ENCODE measurements at places on chromosomes 4 and X.

GRCh38 chrX:107565931-107566603 lies 62.2 kb upstream of the PRPS1 start:
- no peak for DNase-seq

DNA sequence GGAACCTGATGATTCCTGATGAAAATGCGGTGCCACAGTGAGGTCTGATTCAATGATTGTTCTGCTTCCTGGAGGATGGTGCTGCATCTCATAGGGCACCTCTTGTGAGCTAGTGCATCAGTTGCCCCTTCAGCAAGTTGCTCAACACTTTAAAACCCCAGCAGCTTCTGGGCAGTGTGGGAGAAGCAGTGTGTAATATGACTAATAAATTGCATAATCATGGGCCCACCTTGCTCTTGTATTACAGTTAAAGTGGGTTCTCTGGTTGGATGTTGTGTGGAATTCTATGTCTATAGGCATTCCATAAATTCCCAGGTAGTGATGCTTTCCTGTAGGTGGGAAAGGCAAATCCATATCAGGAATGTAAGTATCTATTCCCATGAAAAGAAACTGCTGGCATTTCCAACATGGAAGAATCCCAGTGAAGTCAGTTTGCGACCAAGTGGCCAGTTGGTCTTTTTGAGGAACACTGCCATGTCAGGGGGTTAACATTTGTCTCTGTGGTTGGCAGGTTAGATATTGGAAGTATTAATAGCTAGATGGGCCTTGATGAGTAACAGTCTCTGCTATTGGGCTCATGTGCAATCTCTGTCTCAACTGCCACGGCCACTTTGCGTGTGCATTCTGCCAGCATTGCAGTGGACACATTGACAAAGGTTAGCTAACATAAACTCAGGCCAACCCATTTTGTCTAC lies 121.1 kb upstream of the OTUD4 start:
- no peak for DNase-seq

GRCh38 chrX:29066516-29066915 lies 479.3 kb downstream of the IL1RAPL1 start:
- no peak for DNase-seq

- DNase-seq, result no peak
Observed at GRCh38 chr4:9916346-9916745, 105.0 kb downstream of the SLC2A9 start.

- peak; percentile 62 for DNase-seq
Observed at GRCh38 chrX:56978172-56978571, 17.2 kb downstream of the SPIN3 start.

- no peak for DNase-seq
Observed at GRCh38 chrX:93585661-93586060, 87.7 kb downstream of the NAP1L3 start.

GRCh38 chrX:35890699-35891098 lies 28.8 kb upstream of the CFAP47 start:
- no peak for DNase-seq

DNA sequence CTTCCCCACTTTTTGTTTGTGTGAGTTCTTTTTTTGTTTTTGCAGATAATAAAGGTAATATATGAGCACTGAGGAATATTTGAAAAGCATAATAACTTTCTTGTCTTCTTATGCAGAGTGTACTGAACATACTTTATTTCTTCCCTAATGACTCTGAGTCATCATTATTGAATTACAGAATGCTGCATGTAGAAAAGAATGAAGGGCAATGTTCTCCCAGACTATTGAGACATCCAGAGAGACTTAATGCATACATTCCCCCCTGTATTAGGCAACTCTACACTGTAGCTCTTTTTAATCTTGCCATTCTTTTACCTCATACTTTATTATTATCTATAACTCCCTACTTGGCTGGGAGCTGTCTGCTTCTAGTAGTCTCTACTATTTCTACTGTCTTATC lies 240.5 kb upstream of the ANKRD50 start:
- DNase-seq, result no peak

- no peak for DNase-seq
Observed at GRCh38 chrX:68647156-68647957, at the start of gene STARD8. Gene STARD8 (plus strand): TSS chrX:68647666. CDS start chrX:68647883, 217 bp downstream.

- DNase-seq, result no peak
Observed at GRCh38 chrX:152137771-152138387, 498 bp downstream of the MAGEA10 start.

DNA sequence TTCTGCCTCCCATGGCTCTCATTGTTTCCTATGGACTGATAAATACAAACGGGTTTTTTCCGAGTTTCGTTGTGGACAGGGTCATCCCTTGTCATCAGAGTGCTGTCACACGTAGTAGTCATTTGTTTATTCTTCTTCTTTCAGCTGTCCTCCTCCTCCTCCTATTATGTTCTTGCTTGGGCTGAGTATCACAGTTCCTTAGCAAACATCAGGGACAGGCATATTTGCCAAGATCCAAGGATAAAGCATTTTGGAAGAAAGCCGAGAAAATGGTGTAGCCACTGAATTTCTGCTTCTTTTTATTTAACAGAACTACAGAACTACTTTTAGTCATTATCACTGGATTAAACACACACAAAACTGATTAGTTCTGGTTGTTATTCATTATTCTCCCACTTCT lies 167.9 kb downstream of the MAML3 start:
- no peak for DNase-seq

DNA sequence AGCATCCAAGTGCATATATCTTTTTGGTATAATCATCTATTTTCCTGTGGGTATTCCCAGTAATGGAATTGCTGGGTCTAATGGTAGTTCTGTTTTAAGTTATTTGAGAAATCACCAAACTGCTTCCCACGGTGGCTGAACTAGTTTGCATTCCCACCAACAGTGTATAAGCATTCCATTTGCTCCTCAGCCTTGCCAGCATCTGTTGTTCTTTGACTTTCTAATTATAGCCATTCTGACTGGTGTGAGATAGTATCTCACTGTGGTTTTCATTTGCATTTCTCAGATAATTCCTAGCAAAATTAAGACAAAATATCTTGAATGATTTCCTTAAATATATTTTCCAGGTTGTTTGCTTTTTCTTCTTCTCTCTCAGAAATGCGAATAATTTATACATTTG lies 341.1 kb downstream of the GBA3 start:
- DNase-seq, result no peak

DNA sequence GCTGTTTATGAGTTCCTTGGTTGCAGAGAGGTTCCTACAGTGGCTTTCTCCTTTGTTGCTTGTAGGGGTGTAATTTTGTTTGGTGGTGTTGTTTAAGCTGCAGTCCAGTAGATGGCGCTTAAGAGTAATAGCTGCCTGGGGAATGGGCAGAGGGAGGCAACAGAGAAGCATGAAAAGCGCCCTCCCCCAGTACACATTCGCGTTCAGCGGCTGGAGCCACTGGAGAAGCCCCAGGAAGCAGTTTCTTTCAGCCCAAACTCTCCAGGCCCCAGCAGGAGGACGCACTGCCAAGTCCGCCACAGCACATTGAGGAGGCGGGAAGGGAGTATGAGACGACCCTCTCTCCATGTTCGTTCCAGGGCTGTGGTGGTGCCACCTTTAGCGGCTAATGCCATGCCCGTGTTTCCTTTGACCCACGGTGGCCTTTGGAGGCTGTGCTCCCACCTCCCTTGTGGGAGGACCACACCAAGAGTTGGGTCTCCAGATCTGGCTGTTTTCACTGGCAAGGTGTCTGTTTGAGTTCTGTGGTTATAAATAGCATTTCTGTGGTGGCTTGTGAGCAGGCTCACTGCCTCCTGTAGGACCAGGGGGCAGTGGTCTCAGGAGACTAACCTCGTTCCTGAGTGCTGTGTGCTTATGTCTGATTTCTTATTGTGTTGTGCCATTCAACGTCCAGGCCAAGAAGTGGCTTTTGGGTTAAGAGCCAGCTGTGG lies 252.3 kb downstream of the ARHGAP10 start:
- no peak for DNase-seq

GRCh38 chrX:362937-363620 lies 23.6 kb downstream of the PPP2R3B start:
- DNase-seq, result no peak

DNA sequence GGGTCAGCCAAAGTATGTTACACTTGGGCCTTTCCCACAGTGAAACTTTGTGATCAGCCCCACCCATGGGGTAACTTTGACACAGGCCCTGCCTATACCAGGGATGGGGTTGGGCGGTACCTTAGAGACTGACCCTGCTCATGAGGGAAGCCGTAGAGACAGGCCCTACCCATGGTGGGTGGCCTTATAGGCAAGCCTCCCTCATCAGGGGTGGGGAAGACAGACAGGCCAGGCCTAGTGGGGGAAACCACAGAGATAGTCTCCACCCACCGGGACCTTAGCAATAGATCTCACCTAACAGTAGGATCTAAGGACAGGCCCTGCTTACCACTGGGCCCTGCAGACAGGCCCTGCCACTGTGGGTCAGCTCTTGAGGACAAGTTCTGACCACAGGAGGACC lies 6.8 kb downstream of the PLP2 start:
- DNase-seq, result no peak

- peak; percentile 74 for DNase-seq
Observed at GRCh38 chr4:7124689-7125442, 57.0 kb upstream of the GRPEL1 start.

DNA sequence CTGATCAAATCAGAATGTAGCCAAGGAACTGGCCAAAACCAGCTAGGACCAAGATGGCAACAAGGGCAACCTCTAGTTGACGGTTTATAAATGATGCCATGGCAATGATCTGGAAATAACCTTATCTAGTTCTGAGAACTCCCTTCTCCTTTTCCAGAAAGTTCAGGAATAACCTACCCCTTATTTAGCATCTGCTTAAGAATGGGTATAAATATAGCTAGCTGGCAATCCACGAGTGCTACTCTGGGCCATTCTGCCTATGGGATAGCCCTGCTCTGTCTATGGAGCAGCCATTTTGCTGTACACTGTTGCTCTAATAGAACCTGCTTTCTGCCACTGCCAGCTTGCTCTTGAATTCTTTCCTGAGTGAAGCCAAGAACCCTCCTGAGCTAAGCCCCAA lies 184.4 kb upstream of the TBC1D9 start:
- no peak for DNase-seq

GRCh38 chr4:55216863-55217635 lies 91.7 kb upstream of the KDR start:
- DNase-seq, result no peak

DNA sequence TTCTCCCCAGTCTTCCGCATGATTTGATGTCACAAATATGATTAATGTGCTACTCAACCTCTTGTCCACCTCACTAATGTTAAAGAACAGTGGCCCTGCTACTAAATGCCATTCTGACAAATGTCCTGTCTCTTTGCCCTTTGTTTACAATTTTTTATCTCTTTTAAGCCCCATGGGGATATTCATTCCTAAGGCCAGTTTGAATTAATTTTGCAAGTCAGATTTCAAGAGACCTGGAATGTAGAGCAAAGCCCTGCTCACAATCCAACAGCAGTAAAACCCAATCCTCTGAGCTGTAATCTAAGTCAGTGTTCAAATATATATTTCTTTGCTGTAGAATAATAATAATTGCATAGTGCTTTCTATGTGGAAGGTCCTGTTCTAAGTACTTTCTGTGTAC lies 81.2 kb downstream of the LDB2 start:
- no peak for DNase-seq

DNA sequence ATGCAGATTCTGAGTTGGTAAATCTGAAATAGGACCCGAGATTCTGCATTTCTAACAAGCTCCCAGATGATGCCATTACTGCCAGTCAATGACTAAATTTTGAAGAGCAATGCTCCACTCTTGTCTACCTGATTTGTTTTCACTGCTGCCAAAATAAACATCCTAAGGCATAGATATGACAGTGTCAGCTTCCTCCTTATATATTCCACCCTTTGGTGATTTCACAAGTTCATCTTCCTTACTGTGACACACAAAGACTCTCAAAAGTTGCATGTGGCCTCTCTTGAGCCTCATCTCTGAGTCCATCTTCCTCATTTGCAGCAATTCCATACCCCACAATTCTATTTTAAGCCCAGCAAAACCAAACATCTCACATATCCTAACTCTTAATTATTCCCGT lies 110.9 kb downstream of the FBXW7 start:
- DNase-seq, result no peak

DNA sequence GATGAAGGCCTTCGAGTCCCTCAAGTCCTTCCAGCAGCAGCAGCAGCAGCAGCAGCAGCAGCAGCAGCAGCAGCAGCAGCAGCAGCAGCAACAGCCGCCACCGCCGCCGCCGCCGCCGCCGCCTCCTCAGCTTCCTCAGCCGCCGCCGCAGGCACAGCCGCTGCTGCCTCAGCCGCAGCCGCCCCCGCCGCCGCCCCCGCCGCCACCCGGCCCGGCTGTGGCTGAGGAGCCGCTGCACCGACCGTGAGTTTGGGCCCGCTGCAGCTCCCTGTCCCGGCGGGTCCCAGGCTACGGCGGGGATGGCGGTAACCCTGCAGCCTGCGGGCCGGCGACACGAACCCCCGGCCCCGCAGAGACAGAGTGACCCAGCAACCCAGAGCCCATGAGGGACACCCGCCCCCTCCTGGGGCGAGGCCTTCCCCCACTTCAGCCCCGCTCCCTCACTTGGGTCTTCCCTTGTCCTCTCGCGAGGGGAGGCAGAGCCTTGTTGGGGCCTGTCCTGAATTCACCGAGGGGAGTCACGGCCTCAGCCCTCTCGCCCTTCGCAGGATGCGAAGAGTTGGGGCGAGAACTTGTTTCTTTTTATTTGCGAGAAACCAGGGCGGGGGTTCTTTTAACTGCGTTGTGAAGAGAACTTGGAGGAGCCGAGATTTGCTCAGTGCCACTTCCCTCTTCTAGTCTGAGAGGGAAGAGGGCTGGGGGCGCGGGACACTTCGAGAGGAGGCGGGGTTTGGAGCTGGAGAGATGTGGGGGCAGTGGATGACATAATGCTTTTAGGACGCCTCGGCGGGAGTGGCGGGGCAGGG lies 568 bp downstream of the HTT start:
- DNase-seq, result peak; percentile 67
